Left renal cortex interstitium (tissue), 4 donors: ENCODE measurements at places on chromosomes 1 and 21.

GRCh38 chr21:42745511-42746239, 92.3 kb downstream of the PDE9A start:
- no peak for DNase-seq

- no peak for DNase-seq
Observed at GRCh38 chr1:83818916-83819315, 180.0 kb downstream of the TTLL7 start.

- DNase-seq: no peak
Observed at GRCh38 chr1:4027492-4028138, 127.5 kb upstream of the C1orf174 start.

DNA sequence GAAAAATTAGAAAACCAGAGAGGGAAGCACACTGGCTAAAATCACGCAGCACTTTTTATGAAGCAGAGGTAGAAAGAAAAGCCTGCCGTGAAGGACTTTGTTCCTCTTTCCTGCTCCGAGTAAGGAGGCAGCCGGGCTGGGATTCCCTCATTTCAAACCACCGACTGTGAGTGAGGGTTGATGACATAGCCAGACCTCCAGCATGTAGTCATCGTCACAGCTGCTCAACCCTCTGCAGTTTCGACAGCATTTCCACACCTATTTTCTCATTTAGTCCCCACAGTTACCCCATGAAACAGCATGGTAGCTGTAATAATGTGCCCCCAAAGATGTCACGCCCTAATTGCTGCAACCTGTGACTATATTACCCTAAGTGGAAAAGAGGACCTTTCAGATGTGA, 35.3 kb downstream of the FCRL5 start:
- no peak for DNase-seq

DNA sequence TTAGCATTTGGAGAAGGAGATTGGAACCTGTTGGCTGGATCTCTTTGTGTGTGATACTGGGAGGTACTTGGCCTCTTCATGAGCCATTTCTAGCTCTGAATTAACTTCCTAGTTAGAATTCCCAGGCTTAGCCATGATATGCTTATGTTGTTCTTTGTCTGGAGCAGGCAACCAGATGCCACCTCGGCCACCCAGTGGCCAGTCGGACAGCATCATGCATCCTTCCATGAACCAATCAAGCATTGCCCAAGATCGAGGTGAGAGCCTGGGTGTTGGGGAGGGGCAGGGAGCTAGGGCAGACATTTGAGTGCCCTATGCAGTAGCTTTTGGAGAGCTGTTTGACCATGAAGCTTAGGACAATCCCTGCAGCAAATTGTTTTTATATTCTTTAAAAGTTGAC, 26.5 kb upstream of the PIGV start:
- no peak for DNase-seq

DNA sequence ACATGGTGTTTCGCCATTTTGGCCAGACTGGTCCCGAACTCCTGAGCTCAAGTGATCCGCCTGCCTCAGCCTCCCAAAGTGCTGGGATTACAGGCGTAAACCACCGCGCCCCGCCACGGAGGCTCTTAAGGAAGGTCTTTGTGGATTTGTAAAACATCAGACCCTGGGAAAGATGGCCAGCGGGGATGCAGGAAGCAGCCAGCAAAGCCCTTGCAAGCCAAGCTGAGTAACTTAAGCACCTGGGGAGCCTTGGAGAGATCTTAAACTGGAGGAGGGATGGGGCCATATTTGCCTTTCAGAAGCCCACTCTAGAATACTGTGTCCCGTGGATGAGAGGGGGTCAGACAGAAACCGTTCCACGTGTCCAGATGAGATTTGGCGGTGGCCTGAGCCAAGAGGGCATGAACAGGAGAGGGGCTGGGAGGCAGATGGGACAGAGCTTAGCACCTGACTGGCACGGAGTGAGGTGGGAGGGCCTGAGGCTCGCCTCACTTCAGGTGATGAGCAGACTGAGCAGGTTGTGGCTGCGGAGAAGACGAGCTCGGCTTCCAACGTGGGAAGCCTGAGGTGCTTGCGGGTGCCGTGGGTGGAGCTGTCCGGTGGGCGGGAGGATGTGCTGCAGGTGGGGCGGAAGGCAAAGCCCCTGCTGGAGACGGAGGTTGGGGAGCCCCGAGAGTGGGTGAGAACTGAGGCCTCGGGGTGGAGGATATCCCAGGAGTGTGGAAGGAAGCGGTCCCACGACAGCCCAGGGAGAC, 11.7 kb downstream of the C1orf216 start:
- DNase-seq: no peak

GRCh38 chr1:19313961-19314882, 2.1 kb downstream of the SLC66A1 start:
- no peak for DNase-seq

DNA sequence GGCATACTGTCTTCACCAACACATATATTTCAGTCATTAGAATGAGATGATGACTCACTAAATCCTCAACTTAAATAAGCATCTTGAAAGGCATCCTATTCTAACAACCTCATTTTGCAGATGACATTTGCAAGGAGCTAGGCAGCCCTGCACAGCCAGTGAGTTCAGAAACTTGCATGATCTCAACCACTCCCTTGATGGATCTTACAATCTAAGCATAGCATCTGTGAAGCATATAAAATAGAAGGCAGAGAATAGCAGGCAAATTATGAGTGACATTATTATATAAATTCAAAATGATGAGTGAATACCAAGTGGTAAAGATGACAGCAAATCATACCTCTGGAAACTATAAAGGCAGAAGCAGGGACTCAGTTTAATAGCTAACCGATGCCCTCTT, 31.6 kb downstream of the KRTAP20-3 start:
- no peak for DNase-seq

DNA sequence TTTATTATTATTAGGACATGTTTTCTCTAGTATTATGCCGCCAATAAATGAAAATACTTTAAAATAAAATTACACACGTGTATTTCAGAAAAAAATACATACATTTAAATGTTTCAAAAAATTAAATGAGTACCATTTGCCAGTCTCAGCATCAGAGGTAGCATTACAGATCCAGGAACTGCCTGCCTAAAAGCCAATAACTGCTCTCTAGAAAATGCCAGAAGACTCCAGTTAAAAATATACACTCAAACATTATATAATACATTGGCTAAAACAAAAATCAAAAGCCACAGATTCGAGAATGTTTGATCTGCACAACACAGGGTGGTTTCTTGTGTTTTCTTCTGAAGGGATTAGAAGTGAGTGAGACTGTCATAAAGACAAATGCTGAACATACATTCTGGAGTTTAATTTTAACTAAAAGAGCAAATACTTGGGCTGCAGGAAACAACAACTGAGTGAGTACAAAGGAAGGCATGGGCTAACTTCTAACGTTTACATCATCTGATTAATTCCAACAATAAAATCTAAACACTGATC, 105.5 kb downstream of the RERE start:
- no peak for DNase-seq

DNA sequence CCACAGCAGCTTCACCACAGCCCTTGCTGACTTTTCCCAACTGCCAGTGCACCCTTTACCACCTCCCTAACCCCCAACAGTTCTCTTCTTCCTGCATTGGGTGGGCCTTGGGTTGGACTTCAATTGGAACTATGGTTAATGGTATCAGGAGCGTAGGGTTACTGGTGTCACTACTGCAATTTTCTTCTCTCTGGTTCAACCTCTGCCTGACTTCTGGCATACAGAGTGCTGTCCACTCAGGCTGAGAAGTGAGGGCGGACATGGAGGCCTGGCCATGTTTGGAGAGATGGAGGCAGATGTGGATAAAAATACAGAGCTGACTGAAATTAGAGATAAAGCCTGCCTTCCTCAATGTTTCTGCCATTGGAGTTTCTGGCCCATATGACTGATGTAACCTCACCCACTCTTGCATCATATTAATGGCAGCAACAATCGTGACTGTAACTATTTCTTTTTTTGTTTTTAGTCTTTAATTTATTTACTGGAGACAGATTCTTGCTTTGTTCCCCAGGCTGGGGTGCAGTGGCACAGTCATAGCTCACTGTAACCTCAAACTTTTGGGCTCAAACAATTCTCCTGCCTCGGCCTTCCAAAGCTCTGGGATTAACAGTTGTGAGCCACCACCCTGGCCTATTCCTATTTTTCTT, 87.8 kb downstream of the NAV1 start:
- DNase-seq: no peak

GRCh38 chr1:162964901-162965300, 103.9 kb upstream of the CCDC190 start:
- no peak for DNase-seq

GRCh38 chr21:29892379-29892778, 47.4 kb downstream of the GRIK1 start:
- no peak for DNase-seq

- no peak for DNase-seq
Observed at GRCh38 chr1:44808063-44808937, at the start of gene BTBD19. TSS of gene BTBD19 (plus strand) at chr1:44808523. CDS start at chr1:44808821, 298 bp downstream.

DNA sequence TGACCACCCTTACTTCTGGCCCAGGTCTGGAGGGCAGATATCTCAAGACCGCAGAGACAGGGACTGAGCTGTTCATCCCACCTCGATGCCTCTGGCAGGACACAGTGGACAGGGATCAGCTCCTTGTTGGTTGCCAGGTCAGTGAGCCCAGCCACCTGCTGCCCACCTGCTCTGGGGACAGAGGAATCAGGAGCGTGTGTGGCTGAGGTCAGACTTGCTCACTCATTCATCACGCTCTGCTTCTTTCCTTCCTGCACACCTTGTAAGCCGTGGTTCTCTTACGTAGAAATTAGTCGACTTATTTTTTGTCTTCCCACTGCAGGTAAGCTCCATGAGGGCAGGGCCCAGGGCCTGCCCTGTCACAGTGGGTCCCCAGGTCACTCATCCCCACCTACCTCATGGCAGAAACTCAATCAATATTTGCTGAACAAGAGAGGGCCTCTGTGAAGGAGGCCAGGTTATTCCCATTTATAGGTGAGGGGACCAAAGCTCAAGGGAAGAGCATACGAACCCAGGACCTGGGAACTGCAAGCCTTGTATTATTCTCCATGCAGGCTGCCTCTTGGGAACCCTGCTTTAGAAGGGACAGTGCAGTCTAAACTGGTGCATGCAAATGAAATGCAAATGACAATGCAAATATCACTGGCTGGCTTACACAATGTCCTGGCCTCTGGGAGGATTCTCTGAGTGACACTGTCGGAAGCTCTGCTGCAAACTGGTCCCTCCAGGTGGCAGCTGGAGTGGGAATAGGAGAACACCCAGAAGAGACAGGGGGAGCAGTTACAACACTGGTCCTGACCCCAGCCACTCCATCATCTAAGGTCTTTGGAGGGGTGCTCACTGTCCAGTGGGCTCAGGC, 58.4 kb upstream of the PAX7 start:
- DNase-seq: no peak

DNA sequence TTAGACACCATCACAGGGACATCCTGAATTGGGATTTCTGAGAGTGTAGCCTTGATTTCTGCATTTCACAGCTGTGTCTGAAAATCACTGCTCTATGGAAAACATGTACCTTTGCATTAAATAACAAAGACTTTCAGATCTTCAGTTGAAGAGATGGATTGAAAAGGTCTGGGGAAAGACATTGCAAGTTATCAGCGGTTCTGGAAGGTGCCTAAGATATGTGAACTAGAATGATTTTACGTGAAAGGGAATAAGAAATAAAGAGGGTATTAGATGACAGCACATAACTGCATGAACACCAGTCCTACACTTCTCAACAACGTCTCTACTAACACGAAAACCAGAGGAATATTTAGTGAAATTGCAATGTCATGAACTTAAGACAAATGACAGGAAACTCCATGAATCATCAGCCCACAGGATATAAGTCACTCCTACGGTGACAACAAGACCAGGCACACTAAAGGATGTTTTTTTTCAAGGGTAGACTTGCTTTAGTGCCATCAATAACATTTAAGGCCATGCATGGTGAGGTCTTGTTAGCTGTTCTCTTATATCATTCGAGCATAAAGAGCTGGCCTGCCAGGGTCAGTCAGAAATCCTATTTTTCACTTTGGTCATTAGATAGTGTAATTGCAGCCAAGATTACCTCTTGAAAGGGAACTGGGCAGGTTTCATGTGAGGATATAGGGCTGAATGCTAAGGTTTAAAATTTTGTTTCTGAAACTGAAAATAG, 283.1 kb downstream of the GRIK1 start:
- peak; percentile 43 for DNase-seq

DNA sequence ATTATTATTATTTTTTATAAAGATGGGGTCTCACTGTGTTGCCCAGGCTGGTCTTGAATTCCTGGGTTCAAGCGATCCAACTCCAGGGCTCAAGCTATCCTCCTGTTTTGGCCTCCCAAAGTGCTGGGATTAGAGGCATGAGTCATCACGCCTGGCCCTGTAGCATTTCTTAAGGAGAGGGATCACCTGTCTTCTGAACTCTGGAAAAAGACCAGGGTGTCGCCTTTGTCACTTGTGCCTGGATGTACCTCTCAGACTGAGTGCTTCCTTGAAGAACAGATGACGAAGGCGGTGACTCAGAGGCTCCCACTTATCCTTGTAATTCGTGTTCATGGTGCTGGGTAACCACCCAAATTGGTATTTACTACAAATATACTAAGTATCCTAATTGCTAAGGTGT, 2.4 kb upstream of the CGN start:
- no peak for DNase-seq

DNA sequence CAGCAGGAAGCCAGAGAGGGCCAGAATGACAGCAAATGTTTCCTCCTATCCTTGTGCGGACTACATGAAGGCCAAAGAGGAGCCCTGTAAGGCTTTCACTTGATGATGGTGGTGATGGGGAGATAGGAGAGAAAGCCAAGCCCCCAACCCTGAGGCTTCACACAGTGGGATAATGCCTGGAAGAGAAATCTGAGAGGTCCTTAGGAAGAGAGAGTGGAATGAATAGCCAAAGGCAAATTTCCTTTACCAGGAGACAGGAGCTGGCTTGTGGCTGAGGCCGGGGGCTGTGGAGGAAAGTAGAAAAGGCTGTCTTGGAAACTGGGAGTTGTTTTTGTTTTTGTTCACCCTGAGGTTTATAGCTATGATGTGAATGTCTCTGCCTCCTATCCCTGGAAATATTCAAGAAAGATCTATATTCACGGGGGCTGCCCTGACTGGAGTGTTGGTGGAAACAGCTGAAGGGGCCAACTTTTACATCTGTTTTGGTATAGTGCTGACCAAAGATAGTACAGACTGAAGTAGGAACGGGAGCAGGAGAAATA, 13.0 kb upstream of the RNF19B start:
- DNase-seq: no peak

GRCh38 chr1:181149326-181150125, 61.0 kb downstream of the IER5 start:
- DNase-seq: no peak

DNA sequence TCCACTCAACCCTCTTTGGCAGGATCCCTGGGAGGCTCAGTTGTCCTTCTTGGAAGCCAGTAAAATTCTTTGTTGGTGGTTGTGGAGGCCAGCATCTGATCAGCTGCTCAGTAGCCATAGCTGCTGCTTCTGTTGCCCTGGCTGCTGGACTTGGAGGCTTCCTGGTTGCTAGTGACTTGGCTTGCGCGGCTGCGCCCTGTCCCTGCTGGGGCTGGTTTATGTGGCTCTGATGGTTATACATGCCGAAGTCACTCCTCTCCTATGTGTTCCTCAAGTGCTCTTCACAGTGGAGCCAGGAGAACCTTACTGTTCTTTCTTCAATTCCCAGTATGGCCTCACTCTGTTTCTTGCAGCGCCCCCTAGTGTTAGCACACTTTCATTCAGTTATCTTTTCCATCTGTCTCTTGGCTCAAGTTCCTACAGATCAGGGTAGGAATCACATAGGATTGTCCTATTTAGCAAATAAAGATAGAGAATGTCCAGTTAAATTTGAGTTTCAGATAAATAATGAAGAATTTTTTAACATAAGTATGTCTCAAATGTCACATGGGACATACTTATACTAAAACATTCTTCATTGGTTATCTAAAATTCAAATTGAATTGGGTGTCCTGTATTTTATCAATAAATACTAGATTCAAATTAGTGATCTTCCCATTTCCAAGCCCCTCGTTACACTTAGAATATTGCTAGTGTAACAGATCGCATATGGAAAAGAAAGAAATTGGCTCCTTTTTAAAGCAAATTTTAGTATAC, 176.5 kb downstream of the TGFB2 start:
- no peak for DNase-seq
